Stimulated activated CD8-positive, alpha-beta memory T cell treated with anti-CD3 and anti-CD28 coated beads, Interleukin-7, amount 100 ng/mL, for 1 hour (primary cell): ENCODE measurements at places on chromosomes 7 and 10.

DNA sequence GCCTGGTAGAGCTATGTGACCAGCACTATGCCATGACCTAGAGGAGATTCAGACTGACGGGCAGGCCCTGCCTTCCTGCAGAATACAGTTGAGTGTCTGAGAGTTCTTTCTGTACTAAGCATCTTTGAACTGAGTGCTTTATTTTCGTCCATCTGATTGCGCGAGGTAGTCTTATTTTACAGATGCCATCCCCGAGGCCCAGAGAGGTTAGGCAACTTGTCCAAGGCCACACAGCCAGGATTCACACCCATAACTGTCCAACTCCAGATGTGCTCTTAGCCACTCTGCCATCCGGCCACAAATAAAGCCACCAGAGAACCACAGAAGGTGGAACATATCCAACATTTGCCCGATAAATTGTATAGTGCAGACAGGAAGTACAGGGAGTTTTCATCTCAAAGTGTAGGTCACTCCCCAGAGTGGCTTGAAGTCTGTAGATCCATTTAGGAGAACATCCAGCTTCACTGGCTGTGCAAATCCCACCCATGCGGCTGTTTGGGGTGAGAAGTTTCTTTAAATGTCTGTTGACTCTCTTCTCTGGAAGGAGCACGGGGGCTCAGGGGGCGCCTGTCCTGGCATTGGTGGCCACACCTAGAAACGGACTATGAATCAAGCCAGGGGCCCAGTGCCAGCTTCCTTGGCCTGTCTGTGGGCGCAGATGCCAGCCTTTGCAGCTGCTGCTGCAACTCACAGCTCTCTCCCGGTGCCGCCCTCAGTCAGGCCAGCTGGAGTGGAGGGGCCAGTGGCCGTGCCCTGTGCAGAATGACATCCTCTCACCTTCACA lies 11.1 kb downstream of the CHST3 start:
- DNase-seq = no peak

DNA sequence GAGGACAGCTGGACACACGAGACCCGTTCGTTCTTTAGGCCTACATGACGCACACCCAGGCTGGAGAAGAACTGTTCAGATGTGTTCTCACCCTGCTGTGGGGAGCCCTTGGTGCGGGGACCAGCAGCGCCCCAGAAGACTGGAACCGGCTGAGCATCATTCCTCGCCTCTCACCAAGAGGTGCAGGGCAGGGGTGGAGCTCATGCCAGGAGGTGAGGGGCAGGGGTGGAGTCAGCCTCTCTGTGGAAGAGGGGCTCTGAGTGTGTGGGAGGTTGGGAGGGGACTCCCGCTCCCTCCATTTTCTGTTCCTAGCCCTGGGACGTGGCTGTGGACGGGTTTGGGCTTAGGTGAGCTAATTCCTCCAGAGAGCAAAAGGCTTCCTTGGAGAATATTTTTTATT lies 66.0 kb upstream of the SHH start:
- DNase-seq = no peak

- no peak for DNase-seq
Measured at GRCh38 chr7:149310113-149310836, 48.3 kb downstream of the ZNF783 start.

DNA sequence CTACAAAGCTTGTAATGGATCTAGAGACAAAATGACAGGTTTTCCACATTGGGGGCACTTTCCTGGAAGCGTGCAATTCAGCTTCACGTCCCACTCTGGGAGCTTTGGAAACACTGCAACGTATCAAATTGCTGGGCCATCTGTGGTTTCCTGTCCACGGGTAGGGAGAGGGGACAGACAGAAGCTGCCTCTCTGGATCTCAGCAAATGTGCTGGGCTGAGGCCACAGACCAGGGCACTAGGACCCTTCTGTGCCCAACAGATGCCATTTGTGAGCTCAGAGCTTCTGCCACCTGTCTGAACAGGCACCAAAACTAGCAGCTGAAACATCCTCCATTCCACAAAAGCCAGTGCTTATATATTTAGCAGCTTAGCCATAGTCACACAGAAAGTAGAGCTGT lies 40.9 kb upstream of the FRMD4A start:
- DNase-seq = no peak

- no peak for DNase-seq
Measured at GRCh38 chr10:59036311-59037017, 140.0 kb upstream of the PHYHIPL start.

DNA sequence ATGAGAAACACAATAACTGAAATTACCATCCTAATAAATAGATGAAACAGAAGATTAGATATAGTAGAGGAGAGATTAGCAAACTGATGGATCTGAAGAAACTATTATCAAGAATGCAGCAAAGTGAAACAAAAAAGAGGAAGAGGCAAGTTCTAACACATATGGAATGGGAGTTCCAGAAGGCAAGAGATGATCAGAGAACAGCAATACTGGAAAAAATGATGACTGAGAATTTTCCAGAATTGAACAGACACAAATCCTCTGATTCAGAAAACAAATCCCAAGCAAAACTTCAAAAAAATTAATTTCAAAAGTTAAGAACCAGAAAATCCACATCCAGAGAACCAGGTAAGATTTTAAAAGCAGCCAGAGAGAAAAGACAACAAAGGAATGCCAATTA lies 20.2 kb upstream of the CYREN start:
- no peak for DNase-seq

DNA sequence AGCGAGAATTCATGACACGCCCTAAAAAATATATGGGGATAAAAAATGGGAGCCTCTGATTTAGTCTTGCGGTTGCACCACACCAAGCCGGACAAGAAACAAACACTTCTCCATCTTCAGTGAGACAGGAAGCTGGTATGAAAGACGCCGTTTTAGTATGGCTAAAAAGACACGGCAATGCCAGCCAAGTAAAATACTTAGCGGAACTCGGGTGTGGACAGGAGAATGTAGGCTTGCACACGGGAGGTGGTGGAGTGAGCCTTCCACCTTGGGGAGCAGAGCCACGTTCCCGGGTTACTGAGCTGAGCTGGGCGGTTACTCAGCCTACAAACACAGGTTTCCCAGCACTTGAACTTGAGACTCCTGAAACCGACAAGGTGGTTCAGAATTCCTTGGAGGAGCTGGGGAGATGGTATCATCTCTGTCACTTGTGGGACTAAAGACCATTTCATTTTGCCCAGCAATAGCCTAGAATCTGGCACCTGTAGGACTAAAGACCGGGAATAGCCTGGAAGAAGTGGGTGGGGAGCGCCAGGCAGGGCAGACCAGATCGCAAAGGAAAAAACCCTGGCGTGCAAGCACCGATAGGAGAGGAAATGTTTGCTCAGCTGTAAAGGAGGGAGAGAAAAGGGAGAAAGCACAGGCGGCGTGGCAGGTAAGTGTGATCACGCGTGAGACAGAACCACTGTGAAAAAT lies 34.8 kb upstream of the SEPHS1 start:
- DNase-seq = no peak

GRCh38 chr10:133335246-133336117 lies 1.2 kb downstream of the CALY start:
- peak; percentile 69 for DNase-seq

GRCh38 chr7:94697035-94697974 lies 41.4 kb upstream of the SGCE start:
- no peak for DNase-seq

DNA sequence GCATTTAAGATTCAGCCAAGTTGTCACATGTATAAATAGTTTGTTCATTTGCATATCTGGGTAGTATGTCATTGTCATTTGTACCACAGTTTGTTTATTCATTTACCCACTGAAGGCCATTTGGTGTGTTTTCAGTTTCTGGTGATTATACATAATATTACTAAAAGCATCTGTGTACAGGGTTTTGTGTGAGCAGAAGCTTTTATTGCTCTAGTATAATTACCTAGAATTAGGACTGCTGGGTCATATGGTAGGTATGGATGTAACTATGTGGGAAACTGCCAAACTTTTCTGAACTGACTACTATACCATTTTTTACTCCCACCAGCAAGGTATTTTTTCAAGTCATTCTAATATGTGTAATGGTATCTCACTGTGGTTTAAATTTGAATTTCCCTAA lies 584.0 kb upstream of the GHITM start:
- no peak for DNase-seq

DNA sequence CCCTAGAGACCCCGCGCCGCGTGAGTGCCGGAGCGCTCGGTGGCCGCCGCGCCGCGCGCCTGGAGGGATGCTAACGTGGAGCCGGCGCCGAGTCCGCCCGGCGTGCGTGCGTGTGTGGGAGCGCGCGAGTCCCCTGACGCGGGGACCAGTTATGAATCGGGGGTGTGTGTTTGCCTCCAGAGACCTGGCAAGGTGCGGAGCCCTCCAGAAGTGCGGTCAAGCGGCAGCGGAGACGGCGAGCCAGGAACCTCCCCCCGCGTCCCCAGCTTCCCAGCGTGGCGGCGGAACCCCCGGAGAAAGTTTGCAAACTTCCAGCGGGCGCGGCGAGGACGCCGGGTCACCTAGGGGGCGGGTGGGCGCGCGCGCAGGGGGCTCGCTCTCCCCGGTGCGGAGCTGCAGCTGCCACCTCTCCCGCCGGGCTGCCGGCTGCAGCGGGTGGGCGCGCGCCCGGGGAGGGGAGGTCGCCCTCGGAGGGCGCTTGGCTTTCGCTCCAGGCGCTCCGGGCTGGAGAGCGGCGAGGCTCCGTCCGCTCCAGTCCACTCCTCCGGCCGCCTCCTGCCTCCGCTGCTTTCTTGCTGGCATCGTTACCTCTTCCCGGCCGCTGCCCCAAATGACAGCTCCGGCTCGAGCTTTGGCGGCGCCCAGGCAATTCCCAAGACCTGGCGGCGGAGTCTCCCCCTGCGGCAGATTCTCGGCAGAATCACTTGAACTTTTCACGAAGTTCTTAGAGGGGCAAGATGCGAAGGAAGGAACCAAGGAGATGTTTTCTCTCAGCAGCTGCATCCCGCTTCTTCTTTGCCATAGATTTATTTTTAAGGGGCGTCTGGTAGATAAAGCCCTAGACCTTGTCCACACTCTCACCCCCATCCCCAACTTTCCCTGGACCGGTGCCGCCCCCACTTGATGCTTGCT lies 2.3 kb upstream of the CREB5 start:
- no peak for DNase-seq

GRCh38 chr7:131346885-131347592 lies 19.4 kb downstream of the MKLN1 start:
- DNase-seq = no peak

DNA sequence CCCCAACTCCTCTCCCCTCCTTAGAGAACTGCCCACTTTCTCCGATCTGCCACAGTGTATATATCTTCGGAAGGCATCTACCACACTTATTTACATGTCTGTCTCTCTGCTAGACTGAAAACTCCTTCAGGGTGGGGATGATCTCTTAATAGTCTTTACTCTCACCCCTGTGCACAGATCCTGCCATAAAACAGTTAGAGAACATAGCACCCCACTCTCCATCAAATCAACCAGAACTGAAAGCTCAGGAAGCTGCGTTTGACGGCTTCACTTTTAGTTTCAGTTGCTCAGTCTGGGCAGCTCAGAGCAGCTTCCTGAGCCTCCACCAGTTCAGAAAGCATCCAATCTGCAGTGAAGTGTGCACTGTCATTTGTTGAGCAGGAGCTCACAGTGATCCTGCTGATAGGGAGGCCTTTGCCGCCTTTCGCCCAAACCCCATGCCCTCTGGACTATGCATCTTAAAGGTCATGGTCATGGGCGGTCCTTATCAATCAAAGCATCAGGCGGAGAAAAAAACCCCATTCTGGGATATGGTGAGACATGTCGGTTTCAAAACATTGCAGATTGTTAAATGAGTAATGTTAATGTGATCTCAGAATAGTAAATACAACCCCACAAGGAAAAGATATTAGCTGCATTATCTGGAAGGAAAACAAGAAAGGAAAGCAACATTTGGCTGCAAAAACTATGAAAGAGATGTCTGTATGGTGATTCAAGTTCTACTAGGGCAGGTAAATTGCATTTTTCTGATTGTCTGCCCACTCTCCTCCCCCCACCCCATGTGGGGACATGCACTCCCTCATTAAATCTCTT lies 167.1 kb upstream of the ADO start:
- no peak for DNase-seq

DNA sequence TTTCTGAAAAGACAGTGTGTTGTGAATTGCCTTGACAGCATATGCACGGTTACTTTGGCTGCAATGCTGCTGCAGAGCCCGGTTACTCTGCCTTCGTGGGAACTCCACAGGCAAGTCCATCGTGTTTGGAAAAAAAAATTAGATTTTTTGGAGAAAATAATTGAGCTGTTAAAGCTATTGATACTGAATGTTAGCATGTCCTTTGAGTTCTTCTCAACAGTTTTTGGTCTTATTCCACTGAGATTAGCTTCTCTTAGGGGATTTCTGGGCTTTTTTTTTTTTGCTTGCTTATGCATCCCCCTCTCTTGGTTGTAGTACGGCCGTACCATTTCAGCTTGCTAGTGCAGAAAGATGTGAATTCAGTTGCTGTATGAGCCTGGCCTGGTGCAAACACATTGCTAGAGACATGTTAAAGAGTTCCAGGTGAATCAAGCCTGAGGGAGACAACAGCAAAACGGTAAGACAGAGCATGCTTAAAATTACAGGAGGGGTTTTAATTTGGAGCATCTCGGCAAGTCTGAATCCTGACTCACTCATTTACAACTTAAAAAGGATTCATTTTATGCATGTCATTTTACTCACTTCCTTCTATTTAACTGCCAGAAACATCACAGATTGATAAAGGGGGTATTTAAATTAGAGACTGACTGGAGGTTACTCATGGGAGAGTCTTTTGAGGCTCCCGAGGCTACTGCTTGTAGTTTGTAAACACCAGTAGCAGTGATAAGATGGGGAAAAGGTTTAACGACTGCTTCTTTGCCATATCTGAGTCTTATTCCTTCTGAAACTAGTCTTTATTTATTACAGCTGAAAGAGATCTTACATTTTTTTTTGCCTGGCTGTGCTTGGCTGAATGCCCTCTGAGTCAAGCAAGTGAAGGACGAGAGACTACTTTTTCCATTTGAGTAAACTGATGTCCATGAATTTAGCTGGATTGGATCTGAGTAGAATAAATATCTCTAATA lies 113.7 kb downstream of the CDK14 start:
- DNase-seq = no peak

- no peak for DNase-seq
Measured at GRCh38 chr7:145082366-145083161, 246.7 kb upstream of the TPK1 start.

DNA sequence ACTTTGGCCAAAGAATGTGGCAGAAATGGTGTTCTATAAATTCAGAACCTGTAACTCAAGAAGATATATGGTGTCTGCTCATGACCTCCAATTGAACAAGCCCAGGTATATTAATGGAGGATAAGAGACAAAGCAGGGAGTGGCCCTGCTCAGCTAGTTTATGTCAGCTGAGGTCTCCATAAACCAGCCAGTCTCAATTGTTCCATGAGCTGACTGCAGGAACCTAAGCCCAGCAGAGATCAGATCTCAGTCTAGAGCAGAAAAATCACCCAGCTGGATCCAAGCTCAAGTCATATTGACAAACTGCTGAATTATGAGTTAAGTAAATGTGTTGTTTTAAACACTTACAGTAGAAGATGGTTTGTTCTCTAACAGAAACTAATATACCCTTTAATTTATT lies 105.5 kb upstream of the SGCE start:
- DNase-seq = no peak

GRCh38 chr7:96612034-96612433 lies 97.6 kb downstream of the SEM1 start:
- DNase-seq = no peak
